Memory B cell (primary cell): ENCODE measurements at places on chromosomes 13 and 19.

DNA sequence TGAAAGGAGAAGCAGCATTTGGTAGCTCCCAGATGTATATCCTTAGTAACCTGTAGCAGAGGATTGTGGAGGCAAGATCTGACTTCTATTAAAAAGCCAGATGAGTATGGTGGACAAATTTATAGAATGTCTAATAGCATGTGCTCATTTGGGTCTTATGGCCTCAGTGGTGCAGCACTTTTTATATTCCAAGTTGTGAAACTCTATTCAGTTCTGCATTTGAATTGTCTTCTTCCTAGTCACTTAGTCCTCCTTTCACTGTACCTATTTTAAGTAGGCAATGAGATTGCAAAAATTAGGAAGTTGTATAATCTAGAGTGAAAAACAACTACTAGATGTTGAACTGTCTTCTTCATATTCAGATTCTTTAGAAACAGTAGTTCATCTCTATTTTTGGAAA, 412.5 kb upstream of the PCDH9 start:
- DNase-seq = no peak

DNA sequence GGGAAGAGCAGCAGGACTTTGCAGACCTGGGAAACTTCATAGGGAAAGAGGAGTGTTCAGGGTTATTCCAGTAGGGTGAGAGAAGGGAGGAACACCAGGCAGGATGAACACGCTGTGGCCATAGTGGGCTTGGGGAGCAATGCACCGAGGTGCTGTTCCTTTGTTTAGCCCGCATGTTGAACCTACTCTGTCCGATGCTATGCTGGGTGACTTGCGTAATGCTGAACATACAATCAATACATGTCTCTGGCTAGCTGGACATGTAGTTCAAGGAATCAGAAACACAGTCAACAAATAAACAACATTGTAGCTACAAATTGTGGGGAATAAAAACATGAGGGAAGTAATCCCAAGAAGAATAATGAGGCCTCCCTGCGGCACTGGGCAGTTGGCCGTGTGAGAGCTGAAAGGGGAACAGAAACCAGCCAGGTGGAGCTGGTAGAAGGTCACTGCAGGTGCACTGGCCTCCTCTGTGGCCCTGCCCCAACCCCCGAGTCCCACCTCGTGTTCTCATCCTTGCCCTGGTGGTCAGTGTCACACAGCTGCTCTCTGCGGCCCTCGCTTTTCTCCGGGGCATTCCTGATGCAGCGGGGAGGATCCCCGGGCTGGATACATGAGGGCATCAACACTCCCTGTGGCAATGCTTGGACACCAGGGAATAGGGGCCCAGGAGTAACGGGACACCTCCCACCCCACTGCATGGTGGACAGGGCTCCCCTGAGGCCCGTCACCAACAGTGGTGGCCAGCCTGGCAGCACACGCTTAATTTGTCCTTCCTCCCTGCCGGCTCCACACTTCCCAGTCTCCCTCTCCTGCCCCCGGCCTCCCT, 36.9 kb upstream of the TUBGCP3 start:
- DNase-seq = no peak

DNA sequence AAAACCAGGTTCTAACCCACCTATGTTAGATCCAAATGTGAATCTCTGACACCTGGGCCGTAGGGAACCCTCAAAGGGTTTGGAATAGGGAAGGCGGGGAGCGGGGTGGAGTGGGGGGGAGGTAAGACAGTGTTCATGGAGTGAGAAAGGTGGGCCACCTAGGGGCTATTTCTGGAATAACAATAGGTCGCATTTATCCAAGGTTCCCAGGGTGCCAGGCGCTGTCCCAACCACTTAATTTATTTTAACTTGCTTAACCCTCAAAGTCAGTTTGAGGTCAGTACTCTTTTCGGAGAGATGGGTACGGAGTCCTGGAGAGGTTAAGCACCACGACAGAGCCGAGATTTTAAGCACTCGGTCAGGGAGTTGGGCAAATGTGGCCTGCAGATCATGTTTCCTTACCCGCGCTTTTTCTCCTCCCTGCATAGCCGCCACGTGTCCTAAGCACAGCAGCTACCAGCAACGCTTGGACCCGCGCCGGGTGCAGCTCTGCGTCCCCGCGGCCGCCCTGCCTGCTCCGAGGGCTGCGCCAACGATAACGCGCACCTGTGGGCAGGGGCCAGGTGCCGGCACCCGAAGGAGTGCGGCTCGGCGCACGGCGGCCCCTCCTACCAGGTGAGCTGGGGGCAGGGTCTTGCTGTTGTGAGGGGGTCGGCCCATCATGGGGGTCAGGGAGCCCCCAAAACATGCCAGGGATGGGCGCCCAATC, 25.0 kb upstream of the FXYD3 start:
- peak; percentile 55 for DNase-seq

GRCh38 chr19:3698974-3699740, 1.1 kb downstream of the PIP5K1C start:
- DNase-seq = no peak

- no peak for DNase-seq
Measured at GRCh38 chr19:33796164-33796875, at the start of gene KCTD15. TSS of gene KCTD15 (plus strand) at chr19:33796870. CDS start at chr19:33800455, 3,585 bp downstream.

DNA sequence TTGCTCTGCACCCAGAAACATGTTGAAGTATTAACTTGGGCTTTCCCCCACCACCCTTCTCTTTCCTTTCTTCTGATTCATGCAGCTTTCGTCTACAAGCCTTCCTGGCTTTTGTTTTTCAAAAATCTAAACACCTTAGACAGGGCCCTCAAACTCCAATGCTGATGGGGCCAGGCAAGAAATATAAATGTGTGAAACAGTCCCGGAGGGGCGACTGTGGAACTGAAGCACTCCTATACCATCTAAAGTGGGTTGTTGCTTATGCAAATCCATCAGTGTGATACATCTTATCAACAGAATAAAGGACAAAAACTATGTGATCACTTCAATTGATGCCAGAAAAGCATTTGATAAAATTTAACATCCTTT, 6.1 kb downstream of the FCGBP start:
- DNase-seq = no peak

DNA sequence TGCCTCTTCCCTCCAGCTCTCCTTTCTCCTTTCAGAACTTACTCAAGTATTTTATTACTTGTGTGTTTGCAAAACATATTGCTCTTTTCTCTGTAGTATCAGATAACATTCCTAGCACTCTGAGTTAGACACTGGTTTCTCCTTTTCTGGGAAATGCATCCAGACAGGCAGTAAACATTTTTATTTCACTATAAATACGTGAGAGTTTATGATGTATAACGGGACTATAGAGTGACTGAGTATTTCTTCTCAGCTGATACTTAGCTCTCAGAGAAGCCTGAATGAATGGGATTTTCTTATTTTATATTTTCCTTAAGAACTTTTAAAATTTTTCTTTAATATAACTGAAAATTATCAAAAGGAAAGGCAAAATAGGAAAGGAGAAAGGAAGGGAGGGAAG, 211.2 kb upstream of the EDNRB start:
- no peak for DNase-seq

GRCh38 chr19:53254411-53255341, at the start of gene ZNF677:
TSS of gene ZNF677 (minus strand) at chr19:53254873. CDS start at chr19:53251550, 3,323 bp downstream.
- peak; percentile 35 for DNase-seq

DNA sequence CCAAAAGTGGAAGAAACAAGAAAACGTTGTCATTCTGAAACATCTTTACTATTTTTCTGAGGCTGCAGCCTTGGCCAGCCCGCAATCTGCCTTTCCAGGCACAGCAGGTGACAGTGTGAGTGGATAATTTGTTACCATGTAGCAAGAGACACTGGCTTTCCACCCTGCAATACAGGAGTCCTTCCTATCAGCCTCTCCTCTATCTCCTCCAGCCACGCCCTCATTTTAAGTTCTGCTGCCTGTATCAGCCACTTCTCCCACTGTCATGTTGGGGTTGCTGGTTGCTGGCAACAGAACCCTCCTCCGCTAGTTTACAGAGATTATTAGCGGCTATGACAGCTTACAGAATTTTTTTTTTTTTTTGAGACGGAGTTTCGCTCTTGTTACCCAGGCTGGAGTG, 7.7 kb upstream of the LGALS7 start:
- DNase-seq = no peak

GRCh38 chr13:37868691-37869505, 674 bp downstream of the TRPC4 start:
- no peak for DNase-seq

GRCh38 chr13:30802953-30803478, 67.7 kb downstream of the ALOX5AP start:
- peak; percentile 87 for DNase-seq

GRCh38 chr13:98848746-98849145, 96.3 kb upstream of the SLC15A1 start:
- no peak for DNase-seq

DNA sequence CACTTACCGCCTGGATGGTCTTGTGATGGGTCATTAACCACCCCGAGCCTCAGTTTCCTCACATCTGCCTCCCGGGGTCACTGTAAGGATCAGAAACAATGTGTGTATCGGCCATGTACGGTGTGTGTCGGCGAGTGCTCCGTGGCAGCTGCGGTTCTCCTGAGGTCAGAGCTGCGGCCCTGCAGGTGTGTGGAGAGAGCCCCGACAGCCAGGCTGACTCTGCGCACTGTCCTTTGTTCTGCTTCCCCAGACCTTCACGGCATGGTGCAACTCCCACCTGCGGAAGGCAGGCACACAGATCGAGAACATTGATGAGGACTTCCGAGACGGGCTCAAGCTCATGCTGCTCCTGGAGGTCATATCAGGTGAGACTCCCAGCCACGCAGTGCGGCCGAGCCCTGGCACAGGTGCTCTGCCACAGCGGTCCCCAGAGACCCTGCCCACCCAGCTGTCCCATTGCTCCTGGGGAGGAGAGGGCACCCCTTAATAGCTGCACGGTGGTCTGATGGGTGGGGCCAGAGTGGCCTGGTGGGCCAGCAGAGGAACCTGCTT, 43.8 kb downstream of the CAPN12 start:
- no peak for DNase-seq

DNA sequence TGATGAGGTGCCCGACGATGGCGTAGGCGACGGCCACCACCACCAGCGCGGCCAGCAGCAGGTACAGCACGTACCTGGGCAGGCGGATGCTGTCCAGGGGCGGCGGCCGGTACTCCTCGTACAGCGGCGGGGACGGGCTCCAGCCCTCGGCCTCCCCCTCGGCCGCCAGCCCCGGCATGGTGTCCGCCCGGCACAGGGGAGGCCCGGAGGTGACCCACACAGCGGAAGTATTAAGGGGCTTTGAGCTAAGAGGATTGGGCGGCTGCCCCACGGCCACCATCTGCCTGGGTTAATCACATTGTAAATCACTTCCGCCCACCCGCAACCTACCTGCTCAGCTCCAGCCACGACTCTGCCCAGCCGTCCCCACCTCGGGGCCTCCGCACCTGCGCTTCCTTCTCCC, at the start of gene SMIM44:
Gene SMIM44, minus strand, starts transcription at position 216 of the 403 bp plus-strand sequence. Its CDS starts 38 bp downstream, at position 178.
- DNase-seq = no peak

DNA sequence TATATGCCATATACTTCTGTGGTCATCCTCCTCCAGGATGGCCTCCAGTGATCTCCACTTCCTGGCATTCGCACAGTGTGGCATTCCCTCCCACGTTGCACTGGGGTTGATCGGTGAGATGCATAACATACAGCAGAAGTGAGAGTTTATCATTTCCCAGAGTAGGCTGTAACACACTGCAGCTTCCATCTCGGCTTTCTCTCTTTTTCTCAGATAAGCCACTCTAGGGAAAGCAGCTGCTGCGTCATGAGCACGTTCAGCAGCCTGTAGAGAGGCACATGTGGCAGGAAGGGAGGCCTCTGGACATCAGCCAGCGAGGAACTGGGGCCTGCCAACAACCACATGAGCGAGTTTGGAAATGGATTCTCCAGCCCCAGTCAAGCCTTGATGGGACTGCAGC, 807.1 kb downstream of the DIAPH3 start:
- no peak for DNase-seq

DNA sequence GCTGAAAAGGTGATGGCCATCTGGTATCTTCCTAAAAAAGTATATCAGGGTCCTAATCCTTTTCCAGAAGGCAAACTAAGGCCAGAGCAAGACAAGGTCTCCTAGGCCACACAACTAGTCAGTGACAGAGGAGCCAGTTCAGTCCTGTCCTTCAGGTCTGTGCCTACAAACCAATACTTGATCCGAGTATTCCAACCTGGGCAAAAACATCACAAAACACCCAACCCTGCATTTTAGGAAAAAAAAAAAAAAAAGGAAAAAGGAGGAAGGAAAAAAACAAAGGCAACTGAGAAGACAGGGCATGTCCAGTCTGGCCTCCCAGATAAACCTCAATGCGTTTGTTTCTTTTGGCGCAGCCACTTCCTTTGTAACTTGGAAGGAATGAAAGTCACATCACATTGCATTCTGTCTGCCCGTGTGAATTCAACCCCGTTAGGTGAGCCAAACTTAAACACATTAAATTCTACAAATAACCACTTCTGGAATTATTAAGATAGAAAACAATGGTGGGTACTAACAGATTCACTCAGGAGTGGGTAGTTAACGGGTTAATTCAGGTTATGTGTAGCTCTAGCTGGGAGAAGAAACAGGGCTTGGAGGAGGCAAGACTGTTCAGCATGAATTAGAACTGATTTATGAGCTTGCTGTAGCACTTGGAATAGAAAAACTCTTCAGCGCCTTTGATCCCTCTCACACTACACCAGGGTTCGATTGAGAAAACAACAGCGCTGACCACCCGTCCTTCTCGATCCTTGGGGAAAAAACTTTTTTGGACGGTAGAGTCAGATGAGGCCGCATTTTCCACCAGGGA, 43.0 kb upstream of the HNRNPA1L2 start:
- no peak for DNase-seq

- DNase-seq = no peak
Measured at GRCh38 chr19:56973713-56974555, 133.4 kb upstream of the PEG3 start.

DNA sequence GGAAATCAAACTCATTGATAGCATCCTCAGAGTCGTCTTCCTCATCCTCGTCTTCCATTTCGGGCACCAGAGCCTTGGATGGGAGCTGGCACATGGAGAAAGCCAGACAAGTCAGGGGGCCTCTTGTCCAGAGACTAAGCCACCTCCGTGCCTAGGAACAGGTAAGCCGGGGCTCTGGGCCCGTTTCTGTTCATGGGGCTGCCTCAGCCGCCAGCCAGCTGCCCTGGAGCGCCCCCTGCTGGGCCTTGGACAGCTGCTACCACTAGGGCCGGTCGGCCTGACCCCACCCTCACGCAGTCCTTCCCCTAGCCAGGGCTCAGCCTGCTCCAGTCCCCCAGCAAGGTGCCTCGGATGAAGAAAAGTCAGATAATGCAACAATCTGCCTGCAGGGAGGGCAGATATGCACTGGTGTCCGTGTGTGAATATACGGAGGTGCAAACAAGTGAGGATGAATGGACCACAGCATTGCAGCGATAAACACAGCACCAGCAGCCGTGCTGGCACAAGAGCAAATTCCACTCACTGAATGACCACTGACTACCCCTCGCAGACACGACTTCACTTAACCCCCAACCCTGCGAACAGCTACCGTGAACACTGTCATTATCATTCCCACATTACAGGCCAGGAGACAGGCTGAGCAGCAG, 11.9 kb upstream of the PRKD2 start:
- DNase-seq = peak; percentile 82

DNA sequence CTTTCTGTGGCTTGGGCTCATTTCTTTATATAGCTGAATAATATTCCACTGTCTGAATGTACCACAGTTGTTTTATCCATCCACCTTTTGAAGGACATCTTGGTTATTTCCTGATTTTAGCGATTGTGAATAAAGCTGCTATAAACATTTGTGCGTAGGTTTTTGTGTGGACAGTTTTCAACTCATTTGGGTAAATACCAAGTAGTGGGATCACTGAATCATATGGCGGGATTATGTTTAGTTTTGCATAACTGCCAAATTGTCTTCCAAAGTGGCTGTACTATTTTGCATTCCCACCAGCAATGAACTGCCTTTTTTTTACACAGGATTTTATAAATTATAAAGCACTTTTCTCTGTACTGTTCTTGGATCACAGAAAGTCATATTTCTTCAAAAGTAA, 13.7 kb upstream of the LRCH1 start:
- no peak for DNase-seq
